ENCODE measurements at places on chromosomes 13 and 19.

- DNase-seq: no peak
These were observed 146.9 kb downstream of the TM9SF2 start for GRCh38 chr13:99648066-99648665.

GRCh38 chr19:4633140-4633967 is 6.0 kb upstream of the TNFAIP8L1 start:
- DNase-seq: no peak

- no peak for DNase-seq
These were observed 7.2 kb upstream of the CEACAM8 start for GRCh38 chr19:42601811-42602443.

GRCh38 chr19:54316746-54317107 is 3.8 kb upstream of the LILRA5 start:
- DNase-seq: no peak

DNA sequence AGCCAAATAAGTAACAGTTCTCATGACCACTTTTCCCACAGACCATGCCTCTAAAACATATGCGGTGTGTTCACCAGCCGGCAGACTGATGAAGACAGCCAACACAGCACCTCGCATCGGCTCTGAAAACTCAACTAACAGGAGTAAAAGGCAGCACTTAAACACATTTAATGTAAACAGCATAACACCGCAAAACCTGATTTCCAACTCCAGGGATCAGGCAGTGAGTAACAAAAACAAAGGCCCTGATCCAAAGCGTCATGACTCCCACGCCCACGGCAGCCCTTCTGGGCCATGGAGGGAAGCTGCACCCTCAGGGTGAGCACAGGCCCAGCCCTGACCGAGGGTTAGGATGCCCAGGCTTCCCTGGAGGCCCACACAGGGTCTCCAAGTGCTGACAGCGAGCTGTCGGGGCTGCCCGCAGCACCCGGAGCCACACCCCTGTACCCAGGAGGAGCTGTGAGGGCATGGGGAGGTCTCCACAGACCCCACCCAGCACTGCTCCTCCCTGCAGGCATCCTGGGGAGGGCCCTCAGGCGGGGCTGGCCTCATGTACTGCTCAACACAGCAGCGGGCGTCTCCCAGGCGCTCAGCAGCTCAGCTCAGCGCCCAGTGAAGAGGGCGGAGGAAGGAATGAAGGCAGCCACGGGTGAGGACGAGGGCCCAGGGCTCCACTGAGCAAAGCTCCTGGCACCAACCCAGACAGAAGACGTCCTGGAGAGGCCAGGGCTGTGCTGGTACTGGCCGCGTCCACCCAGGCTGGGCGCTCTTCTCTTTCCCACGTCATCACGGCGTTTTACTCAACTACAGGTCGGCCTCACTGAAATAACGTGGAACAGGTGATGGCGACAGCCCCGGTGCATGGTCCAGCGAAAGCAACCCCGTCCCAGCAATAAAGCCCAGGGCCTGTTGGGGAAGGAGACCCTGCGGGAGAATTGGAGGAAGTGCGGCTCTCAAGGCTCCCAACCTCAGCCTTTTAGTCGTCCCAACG is 53.7 kb downstream of the RASA3 start:
- no peak for DNase-seq

DNA sequence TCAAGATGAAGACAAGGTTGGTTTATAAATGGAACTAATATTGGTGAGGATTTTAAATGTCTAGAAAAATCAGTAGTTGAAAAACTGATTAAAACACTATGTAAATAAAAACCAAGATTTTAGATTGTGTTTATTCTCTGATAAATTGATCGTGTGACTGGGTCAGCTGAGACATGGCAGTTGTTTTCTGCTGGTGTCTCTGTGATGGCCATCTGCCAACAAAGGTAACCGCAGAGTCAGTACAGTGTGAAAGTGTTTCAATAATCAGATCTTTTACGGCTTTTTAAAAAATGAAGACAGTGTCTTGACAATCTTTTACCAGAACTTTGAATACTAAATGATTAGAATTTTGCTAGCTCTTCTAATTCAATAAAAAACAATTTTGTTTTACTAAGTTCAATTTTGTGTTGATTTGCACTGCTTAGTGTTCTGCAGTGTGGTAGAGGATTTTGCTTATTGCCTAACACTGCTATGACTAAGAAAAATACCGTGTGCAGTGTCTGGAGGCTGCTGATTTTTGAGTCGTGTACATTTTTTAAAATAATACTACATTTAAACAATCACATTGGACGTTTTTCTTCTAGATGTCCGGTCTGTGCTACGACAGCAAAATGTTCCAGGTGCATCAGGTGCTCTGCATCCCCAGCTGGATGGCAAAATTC is 32.7 kb upstream of the GPR183 start:
- DNase-seq: no peak

- no peak for DNase-seq
These were observed 16.5 kb upstream of the B3GNT3 start for GRCh38 chr19:17778251-17778967.

- no peak for DNase-seq
These were observed 41.4 kb downstream of the DEDD2 start for GRCh38 chr19:42175952-42176648.

GRCh38 chr19:2150794-2151338 is 500 bp downstream of the AP3D1 start:
- DNase-seq: no peak
